ENCODE measurements at places on chromosomes 12 and 14.

- no peak for DNase-seq
Observed at GRCh38 chr14:90301668-90302090, 30.1 kb downstream of the NRDE2 start.

DNA sequence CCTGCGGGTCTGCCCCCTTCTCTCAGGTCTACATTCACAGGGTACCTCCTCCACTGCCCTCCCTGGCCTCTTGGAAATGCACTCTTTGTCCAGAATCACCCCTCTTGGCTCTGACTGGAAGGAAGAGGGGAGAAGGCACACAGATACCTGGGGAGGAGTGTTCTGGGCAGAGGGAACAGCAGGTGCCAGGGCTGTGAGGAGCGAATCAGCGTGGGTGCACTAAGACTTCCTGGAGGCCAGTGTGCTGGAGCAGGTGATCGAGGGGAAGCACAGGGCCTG, 8.3 kb upstream of the TRAF3 start:
- no peak for DNase-seq

DNA sequence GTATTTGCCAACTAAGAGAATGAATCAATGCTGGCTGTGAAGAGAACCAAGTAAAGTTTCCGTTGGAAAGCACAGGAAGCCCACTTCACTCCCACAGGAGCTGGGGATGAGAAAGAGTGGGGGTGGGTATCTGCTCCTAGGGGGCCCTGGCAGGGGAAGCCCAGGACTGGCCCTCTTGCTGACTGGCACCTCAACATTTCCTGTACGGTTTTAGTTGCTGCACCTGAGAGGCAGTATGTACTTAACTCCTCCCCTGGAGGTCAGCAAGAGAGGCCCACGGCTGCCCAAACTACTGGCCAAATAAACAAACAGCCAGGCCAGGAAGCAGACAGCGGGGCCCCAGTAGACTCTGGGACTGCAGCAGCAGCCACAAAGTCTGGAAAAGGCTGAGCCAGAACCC, 33.8 kb upstream of the VWF start:
- no peak for DNase-seq

- no peak for DNase-seq
Observed at GRCh38 chr12:68428211-68428610, 96.0 kb upstream of the MDM1 start.

- DNase-seq: no peak
Observed at GRCh38 chr12:30201301-30202160, 417.8 kb upstream of the TMTC1 start.

DNA sequence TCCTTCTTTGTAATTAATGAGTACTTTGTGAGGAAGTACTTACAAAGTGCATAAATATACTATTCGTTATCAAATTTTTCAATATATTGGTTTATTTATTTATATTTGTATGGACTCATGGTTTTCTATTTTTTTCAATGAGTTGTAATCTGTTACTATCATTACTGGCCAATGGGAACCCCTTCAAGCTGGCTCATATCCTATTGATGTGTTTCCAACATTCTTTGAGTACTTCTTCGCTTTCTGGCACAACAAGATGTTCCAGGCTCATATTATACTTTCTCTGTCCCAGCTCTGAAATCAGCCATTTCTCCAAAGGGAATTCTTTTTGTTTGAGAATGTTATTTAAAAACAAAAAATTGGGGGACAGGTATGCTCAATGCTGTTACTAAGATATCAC, 17.5 kb downstream of the YBX3 start:
- DNase-seq: no peak

- DNase-seq: no peak
Observed at GRCh38 chr12:2376908-2377657, 324.3 kb downstream of the CACNA1C start.

DNA sequence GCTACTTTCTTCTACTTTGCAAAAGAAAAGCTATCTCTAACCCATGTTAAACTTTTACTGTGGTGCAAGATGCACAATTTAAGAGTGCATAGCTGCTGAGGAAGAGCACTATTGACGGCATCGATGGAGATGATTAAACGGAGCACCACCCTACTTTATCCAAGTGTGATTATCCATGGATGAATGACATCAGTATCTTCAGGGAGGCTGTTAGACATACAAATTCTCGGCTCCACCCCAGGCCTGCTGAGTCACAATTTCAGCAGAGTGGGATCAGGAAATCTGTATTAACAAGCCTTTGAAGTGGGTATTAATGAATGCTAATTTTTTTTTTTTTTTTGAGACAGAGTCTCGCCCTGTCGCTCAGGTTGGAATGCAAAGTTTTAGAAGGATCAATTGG, 16.2 kb downstream of the SLC2A14 start:
- no peak for DNase-seq

GRCh38 chr12:53756300-53757100, 4.7 kb upstream of the CISTR start:
- no peak for DNase-seq

GRCh38 chr14:77897374-77897773, 97.5 kb downstream of the ADCK1 start:
- no peak for DNase-seq

GRCh38 chr14:65866448-65866847, 453.9 kb downstream of the FUT8 start:
- no peak for DNase-seq

DNA sequence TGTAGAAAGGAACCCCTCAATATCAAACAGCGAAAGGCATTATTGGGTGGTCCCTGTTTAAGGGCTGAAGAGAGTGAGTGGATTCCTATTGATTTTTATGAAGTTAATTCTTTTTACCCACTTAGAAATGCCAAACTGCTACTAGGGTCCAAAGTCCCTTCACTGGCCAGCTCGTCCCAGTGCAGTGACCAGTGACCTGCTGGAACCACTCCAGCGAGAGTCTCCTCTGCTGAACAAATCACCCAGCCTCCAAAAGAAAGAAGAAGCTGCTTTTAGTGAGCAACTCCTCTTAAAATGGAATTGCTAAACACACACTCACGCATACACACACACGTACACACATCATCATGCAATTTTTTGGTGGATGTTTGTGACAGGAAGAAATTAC, 198.2 kb upstream of the PLEKHG7 start:
- DNase-seq: no peak

DNA sequence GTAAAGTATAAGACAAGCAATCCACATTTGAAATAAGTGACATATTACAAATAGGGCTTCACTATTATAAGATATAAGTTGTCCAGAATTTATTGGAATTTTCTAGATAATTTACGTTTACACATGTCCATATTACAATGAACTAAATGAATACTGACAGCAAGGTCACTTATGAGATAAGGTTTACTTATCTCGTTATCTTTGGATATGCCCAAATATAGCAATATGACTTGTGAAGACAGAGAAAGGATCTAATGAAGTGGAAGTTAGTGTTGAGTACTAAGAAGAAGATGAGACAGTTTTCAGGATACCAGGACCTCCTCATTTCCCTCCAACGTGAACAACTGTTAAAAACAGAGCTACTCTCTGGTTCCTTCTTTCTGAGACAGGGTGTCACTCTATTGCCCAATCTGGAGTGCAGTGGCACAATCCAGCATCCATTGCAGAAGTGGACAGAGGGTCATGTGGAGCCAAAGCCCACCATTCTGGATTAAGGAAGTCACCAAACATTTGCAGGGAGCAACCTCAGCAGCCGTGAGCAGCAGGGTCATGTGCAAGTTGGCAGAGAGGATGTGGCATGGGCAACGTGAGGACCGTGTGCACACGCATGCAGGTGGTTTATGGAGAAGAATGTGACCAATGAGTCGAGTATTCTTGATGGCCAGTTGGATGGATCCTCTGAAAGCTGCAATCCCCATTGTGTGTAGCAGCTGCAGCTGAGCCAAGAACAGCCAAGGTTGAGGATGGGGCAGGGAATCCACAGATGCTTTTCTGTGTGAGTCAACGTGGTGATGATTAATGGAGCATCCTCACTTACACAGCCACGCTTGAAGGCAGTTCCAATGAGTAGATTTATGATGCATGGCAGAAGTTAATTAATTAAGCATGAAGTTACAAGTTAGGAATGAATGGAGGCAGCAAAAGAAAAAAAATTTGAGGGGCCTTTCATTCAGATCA, 111.0 kb downstream of the BICD1 start:
- DNase-seq: no peak

DNA sequence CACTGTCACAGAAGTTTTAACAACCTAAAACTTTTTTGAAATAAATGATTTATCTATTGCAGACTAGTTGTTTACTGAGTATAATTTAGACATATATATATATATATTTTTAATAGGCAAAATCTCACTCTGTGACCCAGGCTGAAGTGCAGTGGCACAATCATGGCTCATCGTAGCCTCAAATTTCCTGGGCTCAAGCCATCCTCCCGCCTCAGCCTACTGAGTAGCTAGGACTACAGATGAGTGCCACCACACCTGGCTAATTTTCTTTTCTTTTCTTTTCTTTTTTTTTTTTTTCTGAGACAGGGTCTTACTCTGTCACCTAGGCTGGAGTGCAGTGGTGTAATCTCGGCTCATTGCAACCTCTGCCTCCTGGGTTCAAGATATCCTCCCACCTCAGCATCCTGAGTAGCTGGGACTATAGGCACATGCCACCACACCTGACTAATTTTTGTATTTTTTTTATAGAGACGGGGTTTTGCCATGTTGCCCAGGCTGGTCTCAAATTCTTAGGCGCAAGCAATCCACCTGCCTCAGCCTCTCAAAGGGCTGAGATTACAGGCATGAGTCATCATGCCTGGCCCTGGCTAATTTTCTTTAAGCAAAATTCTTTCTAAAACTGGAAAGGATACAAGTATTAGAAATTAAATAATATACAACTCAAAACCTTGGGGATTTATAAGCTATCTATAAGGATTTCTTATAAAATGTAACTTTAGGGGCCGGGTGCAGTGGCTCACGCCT, 23.1 kb downstream of the EEA1 start:
- no peak for DNase-seq

- no peak for DNase-seq
Observed at GRCh38 chr12:7190268-7191055, 976 bp downstream of the PEX5 start.

GRCh38 chr12:21528953-21529352, 2.9 kb downstream of the SPX start:
- DNase-seq: no peak

- no peak for DNase-seq
Observed at GRCh38 chr14:90692826-90693225, 123.4 kb downstream of the TTC7B start.

DNA sequence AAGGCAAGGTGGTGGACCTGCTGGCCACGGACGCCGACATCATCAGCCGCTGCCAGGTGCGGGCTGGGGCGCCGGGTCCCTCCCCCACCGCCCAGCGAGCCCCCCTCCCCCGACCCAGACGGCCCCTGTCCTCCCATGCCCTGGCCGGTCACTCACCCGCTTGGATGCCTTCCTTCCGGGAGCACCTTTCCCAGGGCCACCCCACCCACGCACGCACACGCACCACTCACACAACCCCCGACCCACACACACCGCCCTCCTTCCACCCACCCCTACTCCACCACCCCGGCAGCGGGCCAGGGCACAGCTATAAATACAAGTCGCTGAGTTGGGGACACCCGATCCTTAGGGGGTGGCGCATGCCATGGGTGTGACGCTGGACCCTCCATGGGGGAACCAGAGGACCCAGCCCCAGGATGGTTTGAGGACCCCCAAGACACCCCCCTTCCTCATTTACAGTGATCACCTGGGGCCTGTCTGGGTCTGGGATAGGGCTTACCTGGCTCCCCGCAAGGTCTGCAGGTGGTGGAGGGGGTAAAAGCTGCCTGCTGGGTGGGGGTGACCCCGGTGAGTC, 465 bp downstream of the ADSS1 start:
- peak; percentile 16 for DNase-seq

DNA sequence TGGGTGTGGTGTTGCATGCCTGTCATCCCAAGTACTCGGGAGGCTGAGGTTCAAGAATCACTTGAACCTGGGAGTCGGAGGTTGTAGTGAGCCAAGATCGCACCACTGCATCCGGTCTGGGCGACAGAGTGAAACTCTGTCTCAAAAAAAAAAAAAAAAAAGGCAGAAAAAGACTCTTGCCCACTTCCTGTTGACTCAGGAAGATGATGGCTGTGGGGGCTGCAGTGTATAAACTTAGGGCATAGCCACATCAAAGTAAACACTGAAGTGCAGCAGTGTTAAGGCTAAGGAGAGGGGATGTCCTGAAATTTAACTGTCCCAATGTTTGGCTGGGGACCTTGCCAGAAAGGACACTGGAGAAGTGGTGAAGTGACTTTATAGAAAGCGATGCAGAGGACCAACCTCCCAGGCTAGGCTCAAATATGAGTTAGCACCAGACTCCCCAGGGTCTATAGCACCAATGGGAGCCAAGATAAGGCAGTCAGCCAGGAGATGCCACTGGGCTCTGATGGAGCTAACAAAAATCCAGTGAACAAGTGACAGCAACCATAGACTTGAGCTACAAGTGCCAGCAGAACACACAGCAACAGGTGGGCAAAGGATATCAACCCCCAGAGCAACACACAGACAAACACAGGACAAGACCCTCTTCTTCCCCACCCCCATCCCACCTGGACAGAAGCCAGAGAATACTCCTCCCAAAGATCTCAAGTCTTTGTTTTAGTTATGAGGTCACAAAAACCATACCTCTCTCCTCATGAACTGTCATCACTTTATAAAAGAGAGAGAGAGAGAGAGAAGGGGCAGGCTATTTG, 28.0 kb downstream of the NELL2 start:
- DNase-seq: no peak

DNA sequence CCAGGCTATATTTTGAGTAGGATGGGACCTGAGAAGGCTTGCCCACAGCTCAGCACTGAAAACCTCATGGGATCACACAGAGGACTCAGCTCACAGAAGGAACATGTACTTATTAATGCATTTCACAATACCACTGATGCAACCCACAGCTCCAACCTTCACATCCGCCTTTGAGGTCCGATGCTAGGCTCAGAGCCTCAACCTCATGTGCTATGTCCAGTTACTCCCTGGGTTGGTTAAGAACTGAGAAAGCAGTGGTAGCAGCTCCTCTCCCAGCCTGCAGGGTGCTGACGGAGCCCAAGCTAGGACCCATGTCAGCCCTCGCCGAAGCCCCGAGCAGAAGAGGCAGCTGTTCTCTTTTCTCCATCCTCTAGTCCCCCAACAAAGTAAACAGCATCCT, 52.9 kb downstream of the SPTB start:
- no peak for DNase-seq

GRCh38 chr14:102957222-102957621, 34.8 kb downstream of the AMN start:
- DNase-seq: no peak

All from stimulated activated CD4-positive, alpha-beta T cell treated with anti-CD3 and anti-CD28 coated beads, Interleukin-12 subunit alpha, Interleukin-12 subunit beta, amount 100 ng/mL, for 24 hours (primary cell).